Fibroblast of skin of right quadriceps (primary cell): ENCODE measurements at places on chromosomes 6 and 20.
A peak's percentile ranks its signal among the peaks of the same experiment; 100 is the strongest.

DNA sequence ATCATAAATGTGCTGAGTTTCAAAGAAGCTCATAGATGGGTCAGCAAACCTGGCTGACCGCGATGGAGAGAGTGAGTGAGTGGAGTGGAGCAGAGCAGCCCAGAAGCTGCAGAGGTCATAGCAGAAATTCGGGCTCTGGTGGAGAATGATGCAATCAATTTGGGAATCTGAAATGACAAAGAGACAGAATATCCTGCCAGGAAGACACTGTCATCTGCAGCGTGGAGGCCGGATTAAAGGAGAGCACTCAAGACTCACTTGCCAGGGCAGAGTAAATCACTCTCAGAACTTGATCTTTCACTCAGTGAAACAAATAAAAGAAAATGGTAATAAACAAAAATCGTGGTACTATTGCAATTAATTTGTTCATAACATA lies 109.6 kb upstream of the RREB1 start:
- peak; percentile 31 for DNase-seq

GRCh38 chr6:56475736-56476457 lies 166.8 kb downstream of the DST start:
- DNase-seq: no peak

GRCh38 chr20:2137552-2138201 lies 36.0 kb downstream of the STK35 start:
- DNase-seq: peak; percentile 87

DNA sequence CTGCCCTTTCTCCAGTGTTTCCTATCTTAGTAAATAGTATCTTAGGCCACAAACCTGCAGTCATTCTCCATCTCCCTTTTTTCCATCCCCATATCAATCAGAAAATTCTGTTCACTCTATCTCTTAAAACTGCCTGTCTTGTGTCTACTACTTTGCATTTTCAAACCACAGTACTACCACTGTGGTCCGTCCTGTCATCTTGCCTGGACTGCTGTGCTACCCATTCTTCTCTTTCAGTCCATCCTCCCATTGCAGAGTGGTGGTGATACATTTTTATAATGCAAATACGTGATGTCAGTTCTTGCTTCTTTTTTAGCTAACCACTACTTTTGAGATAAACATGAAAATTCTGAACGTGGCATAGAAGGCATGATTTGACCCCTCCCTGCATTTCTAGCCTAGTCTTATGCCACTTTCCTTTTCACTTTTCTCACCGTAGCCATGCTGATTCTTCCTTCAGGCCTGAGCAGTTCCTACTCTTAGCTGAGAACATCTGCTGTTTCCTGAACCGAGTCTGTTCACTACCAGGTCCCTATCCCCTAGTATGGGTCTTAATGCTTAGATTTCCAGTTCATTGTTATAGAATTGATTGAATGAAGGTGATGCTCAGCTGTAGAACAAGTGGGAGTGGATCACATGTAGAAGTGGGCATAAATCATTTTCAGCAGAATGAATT lies 13.8 kb downstream of the TBPL1 start:
- no peak for DNase-seq
